ENCODE measurements at places on chromosomes 7 and 10.

GRCh38 chr10:96987842-96988175, 155.7 kb downstream of the LCOR start:
- no peak for DNase-seq

- no peak for DNase-seq
Measured at GRCh38 chr10:54131833-54132232, 669.2 kb downstream of the PCDH15 start.

GRCh38 chr7:11951909-11952308, 119.9 kb upstream of the THSD7A start:
- DNase-seq: no peak

DNA sequence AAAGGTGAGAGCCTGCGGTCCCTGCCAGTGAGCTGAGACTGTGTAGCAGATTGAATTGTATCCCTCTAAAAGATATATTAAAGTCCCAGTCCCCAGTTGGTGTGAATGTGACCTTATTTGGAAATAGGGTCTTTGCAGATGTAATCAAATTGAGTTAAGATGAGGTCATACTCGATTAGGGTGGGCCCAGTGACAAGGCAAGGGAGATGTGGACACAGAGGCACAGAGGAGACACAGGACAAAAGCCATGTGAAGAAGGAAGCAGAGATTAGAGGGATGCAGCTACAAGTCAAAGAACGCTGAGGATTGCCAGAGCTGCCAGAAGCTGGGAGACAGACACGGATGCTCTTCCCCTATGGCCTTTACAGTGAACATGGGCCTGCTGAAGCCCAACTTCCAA, 104.3 kb downstream of the CLEC2L start:
- DNase-seq: no peak

DNA sequence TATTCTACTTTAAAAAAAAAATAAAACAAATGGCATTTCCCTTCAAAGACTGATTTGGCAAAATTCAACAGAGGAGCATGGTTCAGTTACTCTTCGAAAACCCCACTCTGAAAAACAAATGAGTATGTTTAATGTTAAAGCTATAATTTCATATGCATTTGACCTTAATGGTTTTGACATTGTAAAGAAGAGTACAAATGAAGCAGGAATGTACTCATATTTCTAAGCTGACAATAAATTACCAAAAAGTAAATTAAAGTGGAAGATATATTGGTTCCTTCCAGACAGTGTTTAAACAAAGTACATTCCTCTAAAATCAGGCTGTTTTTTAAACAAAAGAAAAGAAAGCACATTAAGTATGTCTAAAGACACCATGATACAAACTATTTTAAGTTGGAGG, 16.4 kb downstream of the RGS10 start:
- no peak for DNase-seq

GRCh38 chr7:27897001-27897400, 157.0 kb downstream of the TAX1BP1 start:
- no peak for DNase-seq

DNA sequence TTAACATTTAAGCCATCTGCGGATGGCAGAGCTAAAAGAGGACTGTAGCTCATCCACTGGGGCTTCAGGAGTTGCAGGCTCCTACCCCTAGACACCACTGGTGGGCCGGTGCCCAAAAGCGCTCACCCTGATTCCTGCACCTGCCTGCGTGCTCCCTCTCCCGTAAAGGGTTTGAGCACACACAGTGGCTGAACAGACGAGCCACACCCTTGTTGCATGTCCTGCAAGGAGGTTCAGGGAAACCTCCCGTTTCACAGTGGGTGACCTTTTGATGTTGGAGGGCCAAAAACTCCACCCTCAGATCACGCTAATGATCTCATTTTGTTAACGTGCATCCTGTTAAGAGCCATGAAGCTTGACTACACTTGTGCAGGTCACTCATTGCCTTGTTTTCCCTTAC, 37.9 kb downstream of the SYPL1 start:
- DNase-seq: no peak

DNA sequence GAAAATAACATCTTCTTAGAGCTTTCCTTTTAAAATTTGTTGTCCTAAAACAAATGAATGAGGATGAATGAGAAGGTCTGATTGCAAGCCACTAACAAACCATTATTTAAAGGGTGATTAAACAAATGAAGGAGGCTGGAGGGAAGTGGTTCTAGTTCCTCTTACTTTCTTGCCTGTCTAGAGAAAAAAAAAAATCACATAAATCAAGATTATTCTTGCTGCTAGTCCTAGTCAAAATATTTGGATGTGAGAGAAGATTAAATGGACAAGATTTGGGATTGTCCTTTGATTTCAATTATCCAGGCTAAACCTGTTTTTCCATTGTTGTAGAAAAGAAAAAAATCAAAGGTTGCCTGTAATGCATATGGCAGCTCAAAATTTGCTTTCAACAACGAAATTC, 3.3 kb downstream of the SKAP2 start:
- DNase-seq: no peak

DNA sequence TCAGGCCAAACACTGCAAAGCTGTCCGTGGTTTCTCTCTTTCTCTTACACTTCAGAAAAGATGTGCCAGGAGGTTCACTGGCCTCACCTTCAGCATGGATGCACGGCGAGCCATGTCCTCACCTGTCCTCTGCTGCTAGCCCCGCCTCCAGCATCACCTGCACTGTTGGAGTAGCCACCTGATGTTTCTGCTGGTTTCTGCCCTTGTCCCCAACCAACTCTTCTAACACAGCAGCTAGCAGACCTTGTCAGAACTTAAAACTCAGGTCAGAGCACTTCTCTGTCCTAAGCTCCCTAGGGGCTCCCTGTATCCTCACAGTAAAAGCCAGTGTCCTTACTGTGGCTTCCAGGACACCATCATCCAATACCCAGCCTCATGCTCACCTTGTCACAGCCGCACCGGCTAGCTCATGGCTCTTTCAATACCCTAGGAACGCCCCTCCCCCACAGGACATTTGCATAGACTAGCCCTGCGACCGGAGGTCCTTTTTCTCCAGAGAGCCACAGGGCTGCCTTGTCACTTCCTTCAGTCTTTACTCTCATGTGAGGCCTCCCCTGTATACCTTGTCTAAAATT, 15.2 kb downstream of the PALD1 start:
- DNase-seq: no peak

DNA sequence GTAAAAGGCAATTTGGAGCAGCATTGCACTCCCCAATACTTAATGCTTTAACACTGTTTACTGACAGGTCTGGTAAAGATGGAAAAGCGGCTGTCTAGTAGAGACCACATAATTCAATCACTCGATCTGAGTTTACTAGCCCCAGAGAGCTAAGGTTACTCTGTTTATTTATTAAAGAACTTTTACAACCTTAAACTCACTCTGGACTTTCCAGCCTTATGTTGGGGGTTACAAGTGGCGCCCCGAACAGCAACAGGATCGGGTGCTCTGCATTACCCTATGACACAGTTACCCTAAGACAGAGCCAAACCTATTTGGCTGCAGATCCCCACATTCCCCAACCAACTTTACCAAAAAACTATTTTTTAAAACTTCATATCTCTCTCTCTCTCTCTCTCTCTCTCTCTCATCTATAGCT, 43.9 kb downstream of the MRPS24 start:
- DNase-seq: no peak

- peak; percentile 53 for DNase-seq
Measured at GRCh38 chr7:38463277-38464225, 167.6 kb downstream of the AMPH start.
